Activated CD8-positive, alpha-beta memory T cell treated with anti-CD3 and anti-CD28 coated beads for 1 hour (primary cell): ENCODE measurements at places on chromosomes 7 and 10.

DNA sequence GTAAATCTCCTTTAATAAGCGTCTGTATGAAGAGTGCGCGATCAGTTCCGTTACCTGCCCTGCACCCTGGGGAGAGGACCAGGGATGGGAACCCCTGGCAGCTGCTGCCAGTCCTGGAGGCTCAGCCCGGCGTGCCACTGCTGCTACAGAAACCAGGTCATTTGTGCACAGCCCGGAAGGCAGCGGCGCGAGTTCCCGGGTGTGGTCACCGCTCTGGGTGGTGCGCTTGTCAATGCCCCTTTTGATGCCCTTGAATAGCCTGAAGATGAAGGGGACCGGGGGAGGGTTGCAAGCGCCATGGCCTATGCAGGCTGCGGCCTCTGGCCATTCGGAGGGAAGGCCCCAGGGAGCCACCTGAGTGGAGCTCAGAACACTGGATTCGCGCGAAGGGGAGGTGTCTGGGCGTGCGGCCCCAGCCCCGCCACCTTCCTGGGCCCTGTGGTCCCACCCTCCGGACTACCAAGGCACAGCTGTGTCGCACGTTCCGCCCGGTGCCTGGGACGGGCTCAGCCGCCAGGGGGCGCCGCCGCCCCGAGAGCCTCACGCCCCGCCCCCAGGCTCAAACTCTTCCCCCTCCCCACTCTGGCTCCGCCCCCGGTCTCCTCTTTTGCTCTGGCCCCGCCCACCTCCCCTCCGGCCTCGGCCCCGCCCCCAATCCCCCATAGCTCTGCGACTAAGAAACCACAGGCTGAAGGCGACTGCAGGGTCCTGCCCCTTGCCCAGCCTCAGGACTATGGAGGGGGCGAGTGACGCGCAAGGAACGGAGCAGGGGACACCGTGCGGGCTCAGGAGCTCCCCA, 16.5 kb downstream of the AP5Z1 start:
- peak; percentile 72 for DNase-seq

- no peak for DNase-seq
These were observed 724.6 kb downstream of the AUTS2 start for GRCh38 chr7:70322856-70323255.

DNA sequence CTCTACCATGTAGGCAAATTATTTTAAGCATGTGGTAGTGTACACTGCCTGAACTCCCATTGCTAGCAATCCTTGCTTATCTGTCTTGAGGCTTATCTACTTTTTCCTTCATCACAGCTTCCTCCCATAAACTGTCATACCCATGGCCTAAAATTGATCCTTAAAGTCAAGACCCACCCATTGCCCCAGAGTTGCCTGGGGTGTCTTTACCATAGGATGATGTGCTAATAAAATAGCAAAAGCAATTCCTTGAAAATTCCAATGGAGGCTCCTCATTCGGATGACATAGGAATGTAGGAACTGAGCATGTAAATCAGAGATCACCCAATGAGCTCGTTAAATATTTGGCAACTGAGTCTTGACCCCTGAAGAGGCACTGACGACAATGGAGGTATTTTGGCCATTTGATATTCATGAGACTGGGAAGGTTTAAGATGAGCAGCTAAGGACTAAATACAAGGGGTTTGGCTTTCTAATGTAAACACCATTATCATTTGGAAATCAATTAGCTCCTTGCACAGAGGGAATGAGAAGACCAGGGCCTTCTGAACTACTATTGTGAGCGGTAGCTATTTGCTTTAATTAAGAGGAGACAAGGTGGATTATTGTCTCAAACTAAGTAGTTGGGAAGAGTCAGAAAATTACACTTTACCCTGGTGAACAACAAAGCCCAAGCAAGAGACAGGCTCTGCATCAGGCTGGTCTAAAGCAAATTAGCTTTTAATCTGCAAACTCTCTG, 234.9 kb downstream of the GATA3 start:
- no peak for DNase-seq

- no peak for DNase-seq
These were observed 14.8 kb upstream of the RNF148 start for GRCh38 chr7:122717356-122718089.

DNA sequence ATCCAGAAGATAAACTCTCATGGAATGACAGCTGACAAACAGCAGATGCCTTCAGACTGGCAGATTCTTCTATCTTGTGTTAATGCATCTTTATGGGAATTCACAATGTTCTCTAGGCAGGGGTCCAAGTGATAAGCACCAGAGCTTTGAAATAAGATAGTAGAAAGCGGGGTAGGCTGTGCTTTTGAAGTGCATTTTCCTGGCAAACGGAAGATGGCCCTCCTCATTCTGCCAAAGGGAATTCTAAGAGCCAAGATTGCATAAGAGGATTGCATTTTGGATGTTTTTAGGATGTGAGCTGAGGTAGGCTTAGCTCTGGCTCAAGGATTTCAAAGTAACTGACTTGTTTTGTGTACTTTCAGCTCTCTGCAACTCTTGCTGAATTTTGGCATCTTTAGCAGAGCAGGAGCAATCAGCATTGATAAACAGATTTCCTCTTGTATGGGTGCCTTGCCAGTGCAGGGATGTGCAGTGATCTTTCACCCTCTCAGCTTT, 298.5 kb upstream of the KLF6 start:
- no peak for DNase-seq

GRCh38 chr7:88337572-88337971, 30.9 kb upstream of the STEAP4 start:
- DNase-seq = no peak

DNA sequence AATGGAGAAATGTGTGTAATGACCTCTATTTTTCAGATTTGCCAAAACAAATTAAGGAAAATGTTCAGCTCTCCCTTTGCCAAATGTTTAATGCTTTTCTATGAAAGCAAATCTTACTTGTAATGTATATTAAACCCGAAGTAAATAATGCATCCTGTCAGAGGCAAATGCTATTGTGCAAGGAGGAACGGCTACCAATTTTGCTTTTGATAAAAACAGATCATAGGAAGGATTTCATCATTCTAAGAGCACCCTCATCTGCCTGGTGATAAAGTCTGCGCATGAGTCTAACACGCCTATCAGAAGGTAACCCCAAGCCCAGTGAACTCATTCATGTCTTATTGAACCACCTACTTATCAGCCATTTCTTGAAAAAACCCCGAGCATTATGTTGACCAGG, 412.4 kb upstream of the MKI67 start:
- DNase-seq = no peak

GRCh38 chr10:53697038-53697437, 924.5 kb upstream of the MBL2 start:
- DNase-seq = no peak

GRCh38 chr10:16735671-16736070, 81.6 kb downstream of the RSU1 start:
- DNase-seq = no peak
